OCI-LY7 (cell line): ENCODE measurements at places on chromosomes 13 and 19. TPM values are rescaled to one million over a fixed set of nuclear protein-coding genes. Genes with fewer than 3 reads are reported as not detected.

MAG gene
- total RNA-seq = 8.4 and 10.1 TPM in 2 replicates

NOVA2 gene
- total RNA-seq = 0.19 and 0.30 TPM in 2 replicates

- DNase-seq = no peak
Measured at GRCh38 chr13:31860002-31860401, 120.7 kb downstream of the RXFP2 start.

DNA sequence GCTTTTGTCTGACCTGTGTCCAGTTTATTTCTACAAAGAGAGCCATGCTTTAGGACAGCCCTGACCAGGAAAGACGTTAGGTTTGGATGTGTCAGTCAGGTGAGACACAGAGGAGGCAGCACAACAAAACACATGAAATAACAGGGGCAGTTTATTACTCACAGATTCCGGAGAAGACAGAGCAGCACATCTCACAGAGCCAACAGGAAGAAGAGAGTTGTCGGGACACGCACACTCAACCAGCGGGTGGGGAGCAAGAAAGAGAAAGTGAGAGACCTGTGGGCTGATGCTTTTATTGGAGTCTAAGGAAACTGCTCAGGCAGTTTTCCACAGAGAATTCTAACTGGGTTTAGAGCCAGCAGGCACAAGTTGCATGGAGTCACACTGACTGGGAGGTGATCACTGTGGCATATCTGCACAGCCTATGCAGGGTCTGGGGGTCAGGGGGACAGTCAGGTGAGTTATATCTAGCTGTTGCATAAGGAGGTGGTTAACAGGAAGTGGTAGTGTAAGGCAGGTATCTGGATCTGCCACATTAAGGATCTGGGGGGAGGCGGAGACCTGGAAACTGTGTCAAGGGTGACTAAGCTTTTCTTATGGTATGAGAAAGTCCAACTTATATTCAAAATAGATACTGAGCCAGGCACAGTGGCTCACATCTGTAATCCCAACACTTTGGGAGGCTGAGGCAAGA lies 24.1 kb upstream of the CEACAM20 start:
- DNase-seq = no peak

DNA sequence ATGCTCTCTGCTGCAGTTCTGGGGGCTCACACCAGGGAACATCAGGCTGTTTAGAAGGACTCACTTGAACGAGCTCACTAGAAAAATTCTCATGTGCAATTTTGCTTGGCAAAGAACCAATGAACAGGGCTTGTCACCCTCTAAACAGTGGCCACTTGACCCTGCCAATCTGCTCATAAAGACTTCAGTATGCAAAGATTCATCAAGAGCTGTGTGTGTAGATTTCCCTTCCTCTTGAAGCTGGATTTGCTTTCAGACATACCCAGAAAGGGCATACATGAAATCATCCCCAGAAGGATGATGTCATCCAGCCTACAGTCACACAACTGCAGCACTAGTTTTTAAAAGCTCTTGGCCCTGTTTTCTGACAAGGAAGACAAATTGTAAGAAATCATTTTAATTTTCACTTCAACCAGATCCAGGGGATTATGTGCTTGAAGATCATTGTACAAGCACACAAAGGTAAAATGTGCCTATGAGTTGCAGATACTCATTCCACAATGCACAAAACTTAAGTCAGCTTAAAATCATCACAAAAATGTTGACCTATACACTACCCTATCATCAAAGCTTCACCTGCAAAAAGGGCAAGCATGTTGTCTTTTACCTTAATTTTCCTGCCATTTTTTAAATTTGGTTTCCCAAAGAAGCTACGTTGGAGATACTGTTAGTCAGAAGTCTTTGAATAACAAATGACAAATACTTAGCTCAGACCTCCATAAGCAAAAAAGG lies 5.2 kb upstream of the STK24 start:
- DNase-seq = no peak

DNA sequence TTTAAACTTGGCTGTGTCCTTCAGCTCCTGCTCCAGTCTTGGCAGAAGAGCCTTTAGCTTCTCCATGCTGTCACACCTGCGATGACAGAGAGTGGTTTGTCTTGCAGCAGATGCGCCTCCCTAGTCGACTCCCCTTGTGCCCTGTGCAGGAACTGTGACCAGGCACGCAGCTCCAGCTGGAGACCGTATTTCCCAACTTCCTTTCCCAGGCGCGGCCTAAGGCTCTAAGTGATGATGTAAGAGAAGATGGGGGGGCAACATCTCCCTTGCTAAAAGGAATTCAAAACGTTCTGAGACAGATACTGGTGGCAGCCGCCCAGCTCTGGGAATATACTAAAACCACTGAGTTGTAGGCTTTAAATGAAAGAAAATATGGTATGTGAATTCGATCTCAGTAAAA lies 16.3 kb downstream of the DCUN1D2 start:
- no peak for DNase-seq

DNA sequence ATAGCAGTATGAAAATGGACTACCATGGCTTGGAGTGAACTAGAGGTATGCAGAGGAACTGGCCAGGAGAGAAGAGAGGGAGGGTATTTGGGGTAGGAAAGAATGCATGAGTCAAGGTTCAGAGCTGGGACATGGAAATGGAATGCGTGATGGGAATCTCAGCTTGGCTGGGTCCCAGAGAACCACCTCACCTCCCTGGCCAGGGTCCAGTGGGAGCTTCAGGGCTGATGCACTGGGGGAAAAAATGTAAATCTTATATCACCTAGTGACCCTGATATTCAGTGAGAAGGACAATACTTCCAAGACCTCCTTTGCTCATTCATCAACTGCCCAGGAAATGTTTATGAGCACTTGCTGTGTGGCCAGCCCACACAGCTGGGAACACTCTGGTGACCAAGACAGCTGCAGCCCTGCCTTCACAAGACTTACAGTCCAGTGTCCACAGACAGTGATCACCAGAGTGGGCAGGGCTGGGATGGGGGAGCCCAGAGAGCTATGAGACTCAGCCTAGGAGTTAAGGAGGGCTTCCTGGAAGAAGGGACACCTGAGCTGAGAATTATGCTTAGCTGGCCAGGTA lies 12.8 kb downstream of the IGSF23 start:
- no peak for DNase-seq

- DNase-seq = peak; percentile 23
Measured at GRCh38 chr19:23281663-23282276, 31.6 kb upstream of the ZNF724 start.

- DNase-seq = peak; percentile 93
Measured at GRCh38 chr19:3154957-3155736, 19.3 kb downstream of the GNA15 start.
